ENCODE measurements at places on chromosomes 2 and 18. TPM values are rescaled to one million over a fixed set of nuclear protein-coding genes. Genes with fewer than 3 reads are reported as not detected.
A peak's percentile ranks its signal among the peaks of the same experiment; 100 is the strongest.

- DNase-seq = no peak
Measured at GRCh38 chr2:42331569-42332284, 29.3 kb downstream of the COX7A2L start.

- no peak for DNase-seq
Measured at GRCh38 chr2:144459286-144459685, 60.6 kb downstream of the ZEB2 start.

GRCh38 chr18:55522011-55522410, 66.0 kb downstream of the TCF4 start:
- DNase-seq = peak; percentile 35

Gene SCYGR4
- total RNA-seq = not detected

DNA sequence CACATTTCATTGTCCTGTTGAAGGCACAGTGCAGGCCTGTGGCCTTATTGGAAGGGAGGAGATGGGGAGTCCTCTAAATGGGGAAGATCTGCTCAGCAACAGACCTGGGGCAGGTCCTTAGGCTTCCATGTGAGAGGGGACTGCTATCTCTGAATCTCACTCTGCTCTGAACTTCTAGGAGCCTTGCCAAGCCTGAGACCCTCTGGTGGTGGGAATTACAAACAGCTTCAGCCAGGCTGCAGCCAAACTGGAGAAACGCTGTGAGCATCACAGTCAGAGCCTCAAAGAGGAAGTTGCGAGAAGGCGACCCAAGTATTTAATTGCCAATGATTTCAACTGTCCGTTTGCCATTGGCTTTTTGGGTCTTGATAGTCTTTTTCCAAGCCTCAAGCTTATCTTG, 66.8 kb upstream of the MC2R start:
- DNase-seq = no peak

DNA sequence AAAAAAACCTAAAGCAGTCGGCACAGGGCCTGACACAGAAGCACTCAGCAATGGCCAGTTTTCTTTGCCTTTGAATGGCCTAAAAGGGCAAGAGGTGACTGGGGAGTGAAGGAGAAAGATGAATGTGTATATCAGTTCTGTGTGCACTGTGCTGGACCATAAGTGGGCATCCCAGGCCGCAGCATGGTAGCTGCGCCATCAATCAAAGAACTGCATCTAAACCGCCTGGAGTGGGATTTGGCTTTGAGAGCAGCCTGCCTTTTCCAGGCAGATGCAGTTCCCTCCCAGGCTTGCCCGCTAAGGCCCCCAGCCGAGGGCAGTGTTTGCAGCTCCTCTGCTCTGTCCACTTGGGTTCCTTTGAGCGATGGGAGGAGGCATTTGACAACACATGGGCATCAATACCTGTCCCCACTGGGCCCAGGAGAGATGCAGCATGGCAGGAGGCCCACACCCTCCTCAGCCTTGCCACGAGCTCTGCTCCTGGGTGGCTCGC, 144.1 kb downstream of the FAM210A start:
- DNase-seq = no peak

- peak; percentile 92 for DNase-seq
Measured at GRCh38 chr2:174778085-174778981, 14.1 kb upstream of the CHRNA1 start.

DNA sequence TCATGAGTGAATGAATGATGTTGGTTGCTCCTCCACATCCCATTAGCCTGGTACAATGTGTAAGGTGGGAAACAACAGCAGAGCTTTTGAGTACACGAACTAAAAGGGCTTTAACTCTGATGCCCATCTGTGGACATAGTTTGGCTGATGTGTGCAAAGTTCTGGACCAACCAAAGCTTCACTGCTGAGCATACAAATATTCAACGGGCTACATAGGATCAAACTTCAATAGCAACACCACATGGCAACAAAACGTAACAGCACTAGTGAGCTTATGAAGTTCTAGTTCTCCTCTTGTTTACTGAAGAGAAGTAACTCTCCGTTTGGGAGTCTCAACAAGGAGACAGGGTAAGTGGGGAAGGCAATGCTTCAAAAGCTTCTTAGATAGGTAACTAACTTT, 20.4 kb downstream of the STAM2 start:
- no peak for DNase-seq

- no peak for DNase-seq
Measured at GRCh38 chr2:180307096-180307495, 300.0 kb upstream of the CWC22 start.
